ENCODE measurements at places on chromosomes 11 and 22. TPM values are rescaled to one million over a fixed set of nuclear protein-coding genes. Genes with fewer than 3 reads are reported as not detected.

GRCh38 chr11:122028545-122028944, 87.5 kb downstream of the BLID start:
- H3K4me1 ChIP-seq, result no peaks in the 10 kb centered on the region
- no peak for DNase-seq
- H3K36me3 ChIP-seq, result no peaks in the 10 kb centered on the region
- H3K4me3 ChIP-seq, result no peak overlapping the region
- no peaks in the 10 kb centered on the region for H3K27me3 ChIP-seq

GRCh38 chr22:30304495-30305244, 15.4 kb upstream of the CASTOR1 start:
- H3K4me3 ChIP-seq, result no peak overlapping the region
- no peaks in the 10 kb centered on the region for H3K36me3 ChIP-seq
- DNase-seq, result no peak

- no peaks in the 10 kb centered on the region for H3K4me1 ChIP-seq
- no peak overlapping the region for H3K4me3 ChIP-seq
- no peak overlapping the region for H3K27ac ChIP-seq
- H3K27me3 ChIP-seq, result no peaks in the 10 kb centered on the region
- no peak for DNase-seq
Observed at GRCh38 chr11:8020244-8020597, 33.1 kb downstream of the EIF3F start.

Gene MMP27
- not detected for total RNA-seq

- H3K36me3 ChIP-seq, result peaks cover 4% of the 10 kb centered on the region
- no peaks in the 10 kb centered on the region for H3K27me3 ChIP-seq
- no peak overlapping the region for H3K4me3 ChIP-seq
- H3K27ac ChIP-seq, result no peak overlapping the region
- no peak for DNase-seq
- H3K4me1 ChIP-seq, result no peaks in the 10 kb centered on the region
Observed at GRCh38 chr22:46234969-46235368, 15.1 kb downstream of the CDPF1 start.

DNA sequence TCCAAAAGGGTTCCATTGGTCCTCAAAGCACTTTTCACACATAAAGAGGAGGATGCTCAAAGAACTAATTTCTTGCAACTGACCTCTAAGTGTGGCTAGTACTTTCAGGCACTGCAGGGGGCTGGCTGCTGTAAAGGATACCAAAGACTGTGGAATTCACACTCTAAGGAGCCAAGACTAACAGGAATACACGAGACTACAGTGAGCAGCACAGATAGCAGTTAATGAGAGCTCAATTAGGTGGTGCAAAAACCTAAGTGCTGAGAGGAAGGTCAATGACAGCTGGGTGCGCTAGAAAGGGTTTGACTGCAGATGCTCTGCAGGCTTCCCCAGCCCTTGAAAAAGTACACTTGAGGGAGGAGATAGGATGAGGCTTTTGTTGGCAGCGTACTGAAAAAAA, 124.3 kb upstream of the NTM start:
- H3K4me1 ChIP-seq, result peaks cover 21% of the 10 kb centered on the region
- no peak overlapping the region for H3K27ac ChIP-seq
- H3K27me3 ChIP-seq, result no peaks in the 10 kb centered on the region
- no peaks in the 10 kb centered on the region for H3K36me3 ChIP-seq
- DNase-seq, result no peak
- no peak overlapping the region for H3K4me3 ChIP-seq

DNA sequence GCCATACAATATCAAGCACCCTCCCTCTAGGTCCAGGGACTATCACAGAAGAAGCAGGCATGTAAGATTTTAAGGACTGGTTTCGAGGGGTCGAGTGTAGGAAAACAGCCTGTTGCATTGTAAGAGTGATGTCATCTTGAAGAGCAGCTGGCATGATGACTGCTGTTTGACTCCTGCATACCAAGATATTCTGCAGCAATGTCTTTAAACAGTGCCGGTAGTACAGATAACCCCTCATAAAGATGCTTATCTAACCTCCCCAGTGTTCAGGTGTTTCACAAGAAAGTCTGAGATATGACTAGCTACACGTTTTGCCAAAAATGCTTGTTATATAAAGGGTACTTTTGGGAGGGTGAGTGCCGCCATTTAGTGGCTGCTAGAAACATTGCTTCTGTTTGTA, 12.0 kb downstream of the FAM111A start:
- H3K27ac ChIP-seq, result no peak overlapping the region
- H3K4me3 ChIP-seq, result no peak overlapping the region
- DNase-seq, result no peak
- no peaks in the 10 kb centered on the region for H3K4me1 ChIP-seq
- H3K36me3 ChIP-seq, result 0 out of 2 replicates have a peak, but pooled peaks cover 7% of the 10 kb centered on the region
- H3K27me3 ChIP-seq, result no peaks in the 10 kb centered on the region

DNA sequence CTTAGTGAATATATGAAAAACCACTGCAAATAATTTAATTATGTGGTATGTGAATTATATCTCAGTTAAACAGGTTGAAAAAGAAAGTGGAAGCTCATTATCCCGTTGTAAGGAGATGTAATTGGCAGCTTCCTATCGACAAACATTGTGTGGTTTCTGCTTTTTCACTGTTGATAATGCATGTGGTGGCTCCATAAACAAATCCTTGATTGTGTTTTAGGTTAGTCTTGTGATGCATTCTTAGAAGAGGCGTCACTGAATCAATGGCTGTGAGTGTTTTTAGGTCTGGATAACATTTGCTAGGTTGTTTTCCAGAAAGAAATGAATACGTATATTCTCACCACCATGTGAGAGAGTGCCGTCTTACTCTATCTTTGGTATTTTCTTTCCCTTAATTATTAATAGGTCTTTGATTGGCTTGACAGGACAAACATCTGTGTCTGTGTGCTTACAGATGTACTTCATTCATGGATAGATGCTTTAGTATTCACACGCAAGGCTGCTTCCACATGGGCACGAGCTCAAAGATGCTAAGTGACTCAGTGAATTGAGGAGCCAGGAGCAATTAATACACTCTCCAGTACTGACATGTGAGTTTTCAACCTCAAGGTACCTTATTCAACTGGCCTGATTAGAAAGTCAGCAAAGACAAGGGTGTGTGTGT, 166.7 kb downstream of the TBC1D22A start:
- H3K4me3 ChIP-seq, result no peak overlapping the region
- no peak for DNase-seq
- no peak overlapping the region for H3K27ac ChIP-seq
- H3K4me1 ChIP-seq, result no peaks in the 10 kb centered on the region
- no peaks in the 10 kb centered on the region for H3K36me3 ChIP-seq
- H3K27me3 ChIP-seq, result no peaks in the 10 kb centered on the region

GRCh38 chr11:28815110-28815509, 706.9 kb downstream of the METTL15 start:
- H3K27me3 ChIP-seq, result no peaks in the 10 kb centered on the region
- no peak overlapping the region for H3K4me3 ChIP-seq
- no peaks in the 10 kb centered on the region for H3K4me1 ChIP-seq

DNA sequence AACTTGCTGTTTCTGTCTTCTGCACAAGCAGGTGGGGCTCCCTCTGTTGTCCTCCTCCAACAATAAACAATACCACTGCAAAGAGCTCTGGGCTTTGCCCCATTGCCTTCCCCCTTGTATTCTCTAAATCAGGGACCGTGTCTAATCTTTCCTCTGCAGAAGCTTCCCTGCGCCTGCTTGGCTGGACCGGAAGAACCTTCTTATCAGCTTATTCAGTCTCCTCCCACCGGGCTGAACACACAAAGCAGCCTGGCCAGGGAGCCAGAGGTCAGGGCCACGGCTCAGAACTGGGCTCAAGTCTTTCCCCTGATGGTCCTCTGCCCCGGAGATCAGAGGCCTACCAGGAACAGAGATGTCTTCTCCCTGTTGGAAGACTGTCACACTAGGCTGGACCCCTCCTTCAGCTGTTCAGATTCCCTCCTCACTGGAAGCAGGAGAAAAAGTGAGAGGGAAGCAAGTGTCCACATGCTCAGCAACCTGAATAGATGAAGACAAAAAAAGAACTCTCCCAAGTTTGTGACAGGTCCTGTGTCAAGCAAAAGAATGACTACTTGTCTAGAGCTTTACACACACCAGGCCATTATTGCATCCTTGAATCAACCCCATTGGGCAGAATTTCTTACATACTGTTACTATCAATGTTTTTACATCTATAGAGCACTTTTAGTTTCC, 63.7 kb downstream of the RAB30 start:
- H3K27me3 ChIP-seq, result no peaks in the 10 kb centered on the region
- H3K4me1 ChIP-seq, result peaks cover 88% of the 10 kb centered on the region
- peak overlapping the region; percentile 31 for H3K4me3 ChIP-seq
- peak; percentile 85 for DNase-seq
